ENCODE measurements at places on chromosomes 2 and 18.

GRCh38 chr2:195501746-195502145, 155.3 kb upstream of the SLC39A10 start:
- no peak for DNase-seq

- peak; percentile 59 for DNase-seq
These were observed at the start of gene GALNT13 for GRCh38 chr2:153871231-153872221. TSS of gene GALNT13 (plus strand) at chr2:153871922.

DNA sequence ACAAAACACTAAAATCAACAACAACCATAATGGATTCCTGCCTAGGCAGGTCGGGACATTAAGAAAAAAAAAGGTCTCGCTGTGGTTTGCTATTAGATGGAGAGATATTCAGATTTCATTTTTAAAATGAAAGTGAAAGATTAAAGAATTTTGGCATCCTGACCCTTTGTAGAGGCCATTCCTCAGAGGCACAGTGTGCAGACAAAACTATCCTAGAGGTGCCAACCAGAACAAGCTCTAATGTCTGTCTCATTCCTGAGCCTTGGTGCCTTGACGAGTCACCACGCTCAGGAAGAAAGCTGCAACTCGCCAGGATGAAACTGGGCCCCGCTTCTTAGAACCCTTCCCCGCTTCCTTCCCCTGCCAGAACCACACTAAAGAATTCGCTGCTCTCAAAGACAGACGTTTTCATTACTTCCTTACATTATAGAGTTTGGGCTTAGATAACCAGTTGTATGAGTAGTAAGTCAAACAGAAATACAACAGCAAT, 156.0 kb downstream of the TGIF1 start:
- no peak for DNase-seq

DNA sequence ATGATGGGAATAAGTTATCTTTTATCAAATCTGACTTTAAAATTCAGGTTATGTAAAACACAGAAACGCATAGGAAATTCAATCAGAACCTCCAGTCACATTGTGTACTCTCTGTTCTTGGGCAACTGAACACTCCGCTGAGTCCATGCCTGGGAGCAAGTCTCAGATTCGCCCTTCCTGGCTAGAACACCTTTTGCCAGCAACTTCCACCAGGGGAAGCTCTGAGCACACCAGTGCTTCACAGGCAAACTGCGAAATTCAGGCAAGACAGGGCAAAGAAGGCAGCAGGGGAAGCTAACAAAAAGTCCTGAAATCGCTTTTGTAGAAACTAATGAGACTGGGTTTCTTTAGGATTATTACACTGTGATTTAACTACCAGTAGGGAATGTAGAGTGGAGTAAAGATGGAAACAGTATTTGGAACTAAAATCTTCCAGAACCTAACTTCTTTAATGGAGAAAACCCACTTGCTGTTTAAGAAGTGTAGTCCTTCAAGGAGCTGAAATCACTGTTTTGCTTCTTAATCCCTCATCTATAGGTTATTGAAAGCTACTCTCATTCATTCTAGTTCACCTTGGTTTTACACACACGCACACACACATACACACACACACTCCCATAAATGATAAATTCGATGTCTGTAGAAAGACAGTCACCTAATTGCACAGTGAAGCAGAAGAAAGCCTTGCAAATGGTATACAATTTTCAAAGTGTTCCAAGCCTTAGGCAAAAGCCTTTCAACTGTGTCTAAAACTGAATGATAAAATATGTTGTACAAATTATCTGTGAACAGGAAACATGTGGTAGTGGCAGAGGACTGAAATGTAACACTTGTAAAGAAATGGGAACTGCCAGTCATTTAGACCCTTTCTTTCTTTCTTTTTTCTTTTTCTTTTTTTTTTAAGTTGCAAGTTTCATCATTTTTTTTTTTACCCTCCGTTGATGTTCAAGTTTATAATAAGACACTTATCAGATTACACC, 214.5 kb downstream of the TMEM182 start:
- DNase-seq = no peak

DNA sequence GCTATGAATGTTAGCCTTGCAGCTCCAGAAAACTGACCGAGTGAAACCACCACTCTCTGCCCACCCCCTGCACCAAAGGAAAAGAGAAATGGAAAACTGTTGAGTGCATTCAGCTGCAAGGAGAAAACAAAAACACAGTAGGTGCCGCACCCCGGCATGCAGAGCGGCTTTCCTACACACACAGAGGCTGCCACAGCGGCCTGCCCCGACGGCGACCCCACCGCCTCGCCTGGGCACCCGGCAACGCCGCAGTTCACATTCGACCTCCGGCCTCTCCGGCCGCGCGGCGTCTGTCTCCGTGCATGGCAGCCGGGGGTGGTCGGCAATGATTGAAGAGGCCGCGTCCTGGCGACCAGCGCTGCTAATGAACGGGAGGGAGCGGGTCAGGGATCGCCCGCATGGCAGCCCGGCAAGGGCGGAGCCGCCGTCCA, 417.1 kb upstream of the SALL3 start:
- no peak for DNase-seq

DNA sequence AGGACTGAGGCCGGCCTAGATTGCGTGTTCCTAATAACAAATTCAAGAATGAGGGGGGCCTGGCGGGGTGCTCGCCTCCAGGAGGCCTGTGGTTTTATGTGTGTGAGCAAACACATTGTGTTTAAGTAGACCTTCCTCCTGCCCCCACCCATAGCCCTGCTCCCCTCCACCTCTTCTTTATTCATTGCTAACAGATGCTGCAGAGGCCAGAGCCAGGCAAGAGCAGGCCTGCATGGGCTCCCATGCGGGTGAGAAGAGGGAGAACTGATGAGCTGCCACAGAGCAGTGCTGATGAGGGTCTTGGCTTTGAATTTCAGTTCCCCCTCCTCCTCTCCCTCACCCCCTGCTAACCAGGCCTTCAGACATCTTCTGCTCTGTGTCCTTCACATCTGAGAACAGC, 154.6 kb downstream of the OSR1 start:
- DNase-seq = no peak

- no peak for DNase-seq
These were observed 118.2 kb upstream of the REV1 start for GRCh38 chr2:99607861-99608491.

- DNase-seq = no peak
These were observed 11.5 kb downstream of the LRRTM1 start for GRCh38 chr2:80293039-80293438.

DNA sequence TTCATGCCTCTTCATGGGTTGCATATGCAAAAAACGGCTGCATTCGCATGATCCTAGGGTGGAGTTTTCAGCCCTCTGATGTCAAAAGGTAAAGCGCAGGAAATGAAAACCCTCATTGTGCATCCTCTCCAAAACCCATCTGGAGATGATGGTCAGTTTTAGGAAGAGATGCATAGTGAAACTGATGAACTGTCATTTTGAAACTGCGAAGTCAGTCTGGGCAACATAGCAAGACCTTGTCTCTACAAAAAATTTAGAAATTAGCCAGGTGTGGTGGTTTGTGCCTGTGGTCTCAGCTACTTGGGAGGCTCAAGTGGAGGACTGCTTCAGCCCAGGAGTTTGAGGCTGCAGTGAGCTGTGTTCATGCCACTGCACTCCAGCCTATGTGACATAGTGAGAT, 2.5 kb upstream of the TTLL4 start:
- no peak for DNase-seq

DNA sequence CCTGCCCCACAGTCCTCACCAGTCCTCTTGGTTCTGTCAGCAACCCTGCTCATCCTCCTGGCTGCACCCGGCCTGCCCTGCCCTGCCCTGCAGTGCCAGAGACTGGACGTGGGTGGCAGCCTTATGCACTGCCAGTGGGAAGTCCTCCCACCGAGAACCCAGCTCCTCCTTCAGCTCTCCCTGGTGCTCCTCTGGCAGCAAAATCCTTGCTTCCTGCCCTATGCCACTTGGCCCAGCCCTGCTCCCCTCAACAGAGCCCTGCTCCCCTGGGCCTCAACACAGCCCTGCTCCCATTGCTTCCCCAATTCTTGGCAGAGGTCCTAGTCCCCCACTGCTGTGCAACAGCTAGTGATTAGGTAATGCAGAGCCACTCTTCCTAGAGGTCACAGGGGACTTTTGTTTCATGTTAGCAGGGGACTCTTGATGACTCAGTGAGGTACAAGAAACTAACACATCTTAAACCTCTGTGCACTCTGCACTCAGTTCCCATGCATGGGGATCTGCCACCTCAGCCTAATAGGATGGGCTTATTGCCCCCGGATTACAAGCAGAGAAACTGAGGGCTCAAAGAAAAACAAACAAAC, 58.0 kb upstream of the EDAR start:
- DNase-seq = no peak

- DNase-seq = no peak
These were observed 15.2 kb downstream of the CYB5A start for GRCh38 chr18:74276609-74277008.

GRCh38 chr2:179454443-179455171, 190.0 kb upstream of the SESTD1 start:
- DNase-seq = no peak

DNA sequence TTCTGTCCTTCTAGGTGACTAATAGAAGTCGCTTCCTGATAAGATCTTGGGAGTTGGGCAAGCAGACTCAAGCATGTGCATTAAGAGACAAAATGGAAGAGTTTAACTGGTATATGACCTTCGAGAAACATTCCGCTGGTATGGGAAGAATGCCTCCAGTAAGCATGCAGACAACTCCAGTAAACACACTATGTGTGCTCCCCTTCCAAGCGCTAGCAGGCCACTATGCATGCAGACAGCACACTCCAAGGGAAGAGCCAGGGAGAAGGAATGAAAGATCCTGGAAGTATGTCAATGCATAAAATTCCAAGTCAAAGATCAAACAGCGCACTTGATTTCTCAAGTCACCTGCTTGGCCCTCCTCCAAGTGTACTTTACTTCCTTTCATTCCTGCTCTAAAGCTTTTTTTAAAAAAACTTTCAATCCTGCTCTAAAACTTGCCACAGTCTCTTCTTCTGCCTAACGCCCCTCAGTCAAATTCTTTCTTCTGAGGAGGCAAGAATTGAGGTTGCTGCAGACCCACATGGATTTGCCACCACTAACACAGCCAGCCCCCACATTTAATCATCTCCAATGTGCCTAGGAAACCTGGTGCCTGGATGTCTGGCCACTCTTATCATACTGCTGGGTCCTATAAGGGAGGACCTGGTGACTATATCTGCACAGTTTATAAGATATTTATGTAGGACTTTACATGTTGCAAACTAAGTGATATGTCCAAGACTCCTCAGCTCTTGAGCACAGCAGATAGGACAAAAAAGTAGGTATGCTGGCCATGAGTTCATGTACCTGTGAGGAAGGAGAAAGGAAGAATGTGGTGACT, 239.8 kb downstream of the PDE11A start:
- DNase-seq = no peak

- DNase-seq = no peak
These were observed 5.3 kb upstream of the PLB1 start for GRCh38 chr2:28490558-28490957.

GRCh38 chr18:22409445-22409844, 8.3 kb downstream of the CTAGE1 start:
- DNase-seq = no peak

DNA sequence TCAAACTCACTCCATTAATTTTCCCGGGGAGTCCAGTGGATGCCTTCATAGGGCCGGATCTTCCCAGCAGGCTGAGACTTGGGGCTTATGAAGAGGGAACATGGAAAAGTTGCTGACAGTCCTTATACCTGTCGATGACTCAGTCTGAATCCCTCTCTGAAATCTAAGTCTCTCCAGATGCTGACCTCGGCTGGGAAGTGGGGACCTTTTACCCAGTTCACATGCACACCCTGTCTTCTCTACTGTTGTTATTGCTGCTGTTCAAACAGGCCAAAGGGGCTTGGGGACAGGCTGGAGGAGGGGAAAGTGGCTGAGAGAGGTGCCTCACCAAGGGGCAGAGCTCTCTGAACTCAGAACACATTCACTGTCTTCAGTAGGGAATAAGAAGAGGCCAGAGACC, 4.1 kb upstream of the TNP1 start:
- no peak for DNase-seq

GRCh38 chr18:55376387-55376786, 211.6 kb downstream of the TCF4 start:
- no peak for DNase-seq

DNA sequence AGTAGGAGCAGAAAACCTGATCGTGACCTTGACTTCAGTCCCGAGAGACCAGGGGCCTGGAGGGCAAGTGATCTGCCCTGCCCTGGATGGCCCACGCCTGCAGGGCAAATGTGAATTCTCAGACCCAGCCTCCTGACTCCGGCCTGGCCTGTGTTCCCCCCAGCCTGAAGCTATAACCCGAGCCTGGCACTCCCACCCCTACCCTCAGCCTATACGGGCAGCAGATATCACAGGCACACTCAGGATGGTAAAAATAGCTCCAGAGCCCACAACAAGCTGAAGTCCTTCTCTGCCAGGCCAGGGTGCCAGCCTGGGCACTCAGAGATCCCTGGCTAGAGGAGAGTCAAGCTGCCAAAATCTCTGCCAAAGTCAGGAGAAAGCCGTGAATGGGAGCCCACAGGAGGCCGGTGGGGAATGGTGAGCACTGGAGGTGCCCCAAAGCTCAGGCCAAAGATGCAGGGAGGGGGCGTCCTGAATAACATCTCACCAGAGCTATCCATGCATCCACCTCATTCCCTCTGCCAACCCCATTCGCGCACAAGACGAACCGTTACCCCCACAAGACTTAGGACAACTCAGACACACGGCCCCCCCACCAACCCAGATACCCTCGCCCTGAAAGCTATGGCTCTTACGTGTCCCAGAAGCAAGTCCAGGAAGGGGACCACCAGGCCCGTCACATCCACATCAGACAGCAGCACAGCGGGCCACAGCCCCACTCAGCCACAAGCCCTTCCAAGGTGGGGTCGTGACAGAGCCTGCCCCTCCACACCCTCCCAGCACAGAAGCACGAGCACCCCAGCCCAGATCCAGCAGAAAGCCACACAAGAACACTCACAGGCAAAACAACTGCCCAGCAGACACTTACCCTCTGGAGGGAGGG, 144.9 kb downstream of the TNS1 start:
- no peak for DNase-seq

- DNase-seq = no peak
These were observed 73.2 kb downstream of the CYBRD1 start for GRCh38 chr2:171595456-171595855.

GRCh38 chr2:200345975-200346374, 39.5 kb downstream of the SPATS2L start:
- no peak for DNase-seq
